ENCODE measurements at places on chromosomes 2 and 18. TPM values are rescaled to one million over a fixed set of nuclear protein-coding genes. Genes with fewer than 3 reads are reported as not detected.

GRCh38 chr18:35387152-35387571, 10.0 kb upstream of the ZNF396 start:
- DNase-seq: no peak

The CYTIP gene
- total RNA-seq: not detected

The CD8B gene
- not detected for total RNA-seq

The CXCR1 gene
- total RNA-seq: not detected

The APCDD1 gene
- 2.4 TPM for total RNA-seq

DNA sequence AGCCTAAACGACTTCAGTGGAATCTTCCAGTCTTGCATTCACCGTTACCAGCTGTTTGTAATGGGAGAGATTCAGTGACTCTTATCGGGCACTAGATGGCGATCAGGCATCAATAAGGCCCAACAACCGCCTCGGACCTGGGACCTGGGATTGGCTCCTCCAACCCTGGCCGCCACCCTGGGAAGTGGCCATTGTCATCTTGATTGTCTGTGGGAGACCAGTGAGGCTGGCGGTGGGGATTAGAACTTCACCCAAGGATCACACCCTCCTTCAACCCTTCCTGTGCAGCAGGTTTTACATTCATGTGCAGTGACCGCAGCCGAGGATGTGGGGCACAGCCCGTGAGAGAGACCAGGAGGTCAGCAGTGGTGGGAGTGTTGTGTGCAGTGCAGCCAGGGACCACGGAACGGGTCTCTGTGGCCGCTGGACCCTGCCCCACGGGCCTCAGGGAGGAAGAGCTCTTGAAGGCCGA, 85.3 kb downstream of the SPP2 start:
- DNase-seq: peak; percentile 55

DNA sequence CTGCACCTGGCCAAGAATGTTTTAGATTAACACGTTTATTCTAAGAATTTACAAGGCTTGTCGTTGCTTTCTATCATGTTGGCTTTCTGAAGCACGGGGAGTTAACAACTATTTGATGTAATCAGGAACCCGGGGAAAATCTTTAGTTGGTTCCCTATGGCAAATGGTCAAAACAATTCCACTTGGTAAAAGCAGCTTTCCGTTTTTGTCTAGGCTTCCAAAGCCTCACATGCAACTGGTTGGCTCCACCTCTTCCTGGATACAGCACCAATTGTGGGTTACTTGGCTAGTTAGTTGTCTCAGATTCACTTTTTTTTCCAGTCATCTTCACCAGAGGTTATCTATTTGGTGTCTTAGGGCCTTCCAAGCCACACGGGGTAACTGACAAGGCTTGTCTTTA, 2.8 kb downstream of the COLEC12 start:
- peak; percentile 44 for DNase-seq

- no peak for DNase-seq
Measured at GRCh38 chr2:14778015-14778414, 145.5 kb downstream of the LRATD1 start.

DNA sequence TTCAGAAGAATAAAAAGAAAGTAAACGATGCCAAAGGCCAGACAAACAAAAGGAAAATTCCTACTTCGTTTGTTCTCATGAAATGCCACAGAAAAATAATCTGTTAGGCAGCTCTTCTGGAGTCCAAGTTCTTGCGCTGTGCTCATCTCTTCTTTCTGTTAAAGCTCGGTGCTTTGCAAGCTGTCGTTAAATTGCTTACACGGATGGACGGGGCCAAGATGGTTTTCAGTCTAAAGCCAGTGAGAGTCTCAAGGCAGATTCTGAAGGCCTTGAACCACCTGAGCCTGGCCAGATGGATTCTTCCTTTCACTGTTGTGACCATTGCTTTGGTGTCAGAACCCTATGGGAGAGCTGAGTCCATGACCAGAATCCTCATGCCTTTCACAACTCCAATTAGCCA, 97.6 kb upstream of the RMDN2 start:
- no peak for DNase-seq

- DNase-seq: no peak
Measured at GRCh38 chr2:38129481-38129880, 53.5 kb upstream of the CYP1B1 start.

DNA sequence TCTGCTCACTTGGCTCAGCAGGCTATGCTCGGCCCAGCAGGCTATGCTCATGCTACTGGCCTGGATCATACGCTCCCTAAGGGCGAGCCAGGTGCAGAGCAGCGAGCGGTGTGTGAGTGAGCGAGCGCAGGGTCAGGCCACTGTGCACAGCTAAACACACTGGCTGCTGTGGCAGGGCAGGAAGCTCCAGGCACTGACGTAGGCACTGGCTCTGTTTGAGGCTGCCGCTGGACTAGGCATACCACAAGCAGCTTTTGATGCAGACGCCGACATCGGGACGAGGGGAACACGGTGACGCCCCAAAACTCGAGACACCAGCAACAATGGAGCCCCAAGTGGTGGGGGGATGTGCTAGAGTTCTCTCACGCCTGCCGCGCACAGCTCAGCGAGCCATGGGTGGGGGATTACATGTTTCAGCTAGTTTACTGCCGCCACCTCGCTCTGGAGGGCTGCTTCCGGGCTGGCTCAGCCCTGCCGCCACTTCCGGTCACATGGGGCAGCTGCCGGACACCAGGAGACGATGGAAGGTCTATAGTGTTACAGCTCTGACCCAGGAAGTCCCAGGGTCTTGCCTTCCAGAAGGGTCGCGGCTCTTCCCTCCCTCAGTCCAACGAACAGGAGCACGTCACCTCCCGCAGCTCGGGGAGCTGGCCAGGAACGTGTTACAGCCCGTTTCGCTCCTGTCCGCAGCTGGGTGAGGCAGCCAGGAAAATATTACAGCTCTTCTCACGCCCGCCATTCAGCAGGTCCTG, 1176.9 kb upstream of the LRRTM1 start:
- DNase-seq: no peak

The TDRD15 gene
- not detected for total RNA-seq

DNA sequence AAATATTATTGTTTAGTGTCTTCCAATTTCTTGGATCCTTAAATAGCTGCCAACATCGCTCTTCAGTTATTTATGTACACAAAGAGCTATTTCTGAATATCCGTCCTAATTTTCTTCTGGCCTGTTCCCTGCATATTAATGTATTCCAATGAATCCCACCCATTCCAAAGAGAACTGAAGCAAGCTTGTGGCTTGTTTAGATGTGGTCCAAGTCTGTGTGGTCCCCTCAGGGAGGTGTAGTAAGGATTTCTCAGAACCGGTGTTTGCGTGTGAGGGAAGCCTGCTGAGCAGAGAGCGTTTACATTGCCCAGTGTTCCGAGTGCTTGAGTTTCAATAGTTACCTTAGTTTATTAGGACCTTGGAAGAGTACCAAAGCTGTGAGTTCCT, 25.1 kb upstream of the IL1R1 start:
- DNase-seq: no peak

- peak; percentile 46 for DNase-seq
Measured at GRCh38 chr18:32920796-32921787, 148.3 kb upstream of the KLHL14 start.

GRCh38 chr2:58991357-58991756, 750.2 kb upstream of the FANCL start:
- no peak for DNase-seq

GRCh38 chr2:44936275-44936674, 5.2 kb upstream of the SIX3 start:
- no peak for DNase-seq

The CD8B2 gene
- not detected for total RNA-seq

DNA sequence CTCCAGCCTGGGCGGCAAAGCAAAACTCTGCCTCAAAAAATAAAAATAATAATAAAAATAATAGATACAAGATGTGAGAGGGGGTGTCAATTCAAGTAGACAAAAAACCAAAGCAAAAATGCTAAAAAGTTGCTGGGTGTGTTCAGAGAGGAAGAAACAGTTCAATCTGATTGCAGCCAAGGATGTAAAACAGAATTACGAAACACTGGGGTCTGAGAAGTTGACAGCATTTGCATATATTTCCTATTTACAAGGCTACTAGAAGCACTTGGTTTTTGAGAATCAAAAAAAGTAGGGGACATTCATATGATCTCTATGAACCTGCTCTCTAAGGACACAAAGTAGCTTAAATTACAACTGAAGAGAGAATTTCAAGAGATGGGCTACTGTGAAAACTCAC, 7.6 kb downstream of the TRIP12 start:
- DNase-seq: no peak

GRCh38 chr2:15783489-15783888, 156.9 kb upstream of the MYCN start:
- DNase-seq: no peak

The ABCB11 gene
- not detected for total RNA-seq

DNA sequence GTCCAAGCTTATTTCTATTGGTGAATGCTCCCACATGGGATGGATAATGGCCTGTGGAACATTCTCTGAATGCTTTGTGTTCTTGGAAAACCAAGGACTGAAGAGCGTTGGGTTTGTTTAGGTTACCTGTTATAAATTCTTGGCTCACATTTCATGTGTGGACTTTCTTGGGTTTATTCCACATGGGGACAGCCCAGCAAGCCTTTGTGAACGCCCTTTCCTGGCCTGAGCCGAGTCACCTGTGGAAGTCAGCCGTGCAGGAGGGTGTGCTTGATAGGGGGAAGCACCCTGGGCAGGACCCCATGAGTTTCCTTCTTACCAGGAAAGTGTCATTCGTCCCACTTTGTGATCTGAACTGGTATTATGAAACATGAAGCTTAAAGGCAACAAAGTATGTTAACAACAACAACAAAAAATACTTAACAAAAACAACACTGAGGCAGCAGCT, 4.1 kb downstream of the RAB31 start:
- DNase-seq: no peak

DNA sequence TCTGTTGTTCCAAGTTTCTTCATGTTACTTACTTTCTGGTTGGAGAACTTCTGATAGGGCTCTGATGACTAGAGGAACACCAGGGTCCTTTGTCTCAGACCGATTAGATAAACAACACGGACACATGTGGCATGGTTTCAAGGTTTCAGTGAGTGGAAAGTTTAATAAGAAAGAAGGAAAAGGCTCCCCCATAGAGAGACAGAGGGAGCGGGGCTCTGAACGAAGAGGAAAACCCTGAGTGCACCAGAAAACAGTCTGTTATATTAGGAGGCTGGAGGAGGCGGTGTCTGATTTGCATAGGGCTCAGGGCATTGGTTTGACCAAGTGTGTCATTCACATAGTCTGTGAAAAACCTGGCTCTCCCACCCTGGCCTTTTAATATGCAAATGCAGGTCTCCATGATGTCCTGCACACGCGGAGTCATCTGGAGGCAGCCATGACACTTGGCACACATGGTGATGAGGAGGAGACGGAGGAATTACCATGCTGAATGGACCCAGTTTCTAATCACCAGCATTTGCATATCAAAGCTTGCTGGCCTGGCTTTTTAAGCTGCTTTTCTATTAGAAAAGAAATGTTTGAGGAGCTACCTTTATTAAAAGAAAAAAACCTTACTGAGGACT, 94.2 kb downstream of the PTPN4 start:
- no peak for DNase-seq

DNA sequence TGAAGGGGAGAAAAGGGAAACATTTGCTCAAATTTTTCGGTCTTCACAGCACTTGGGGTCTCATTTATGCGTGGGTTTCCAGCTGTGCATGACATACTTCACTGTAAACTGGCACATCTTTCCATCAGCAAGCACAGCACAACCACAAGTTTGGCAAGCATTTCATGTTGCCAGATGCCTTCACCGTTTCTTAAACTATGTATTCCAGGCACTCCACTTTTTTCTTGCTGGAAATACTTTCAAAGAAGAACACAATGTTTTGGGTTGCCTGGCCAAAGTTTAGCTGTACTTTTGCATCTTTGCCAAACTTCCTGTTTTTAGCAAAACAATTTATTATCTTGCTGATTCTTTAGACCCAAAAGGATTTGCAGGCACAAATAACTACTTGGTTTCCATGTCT, 194.6 kb upstream of the MEIS1 start:
- DNase-seq: no peak

The LOXHD1 gene
- not detected for total RNA-seq

- peak; percentile 96 for DNase-seq
Measured at GRCh38 chr2:12262681-12263436, 453.9 kb upstream of the TRIB2 start.

The HOXD13 gene
- 5.4 TPM for total RNA-seq

DNA sequence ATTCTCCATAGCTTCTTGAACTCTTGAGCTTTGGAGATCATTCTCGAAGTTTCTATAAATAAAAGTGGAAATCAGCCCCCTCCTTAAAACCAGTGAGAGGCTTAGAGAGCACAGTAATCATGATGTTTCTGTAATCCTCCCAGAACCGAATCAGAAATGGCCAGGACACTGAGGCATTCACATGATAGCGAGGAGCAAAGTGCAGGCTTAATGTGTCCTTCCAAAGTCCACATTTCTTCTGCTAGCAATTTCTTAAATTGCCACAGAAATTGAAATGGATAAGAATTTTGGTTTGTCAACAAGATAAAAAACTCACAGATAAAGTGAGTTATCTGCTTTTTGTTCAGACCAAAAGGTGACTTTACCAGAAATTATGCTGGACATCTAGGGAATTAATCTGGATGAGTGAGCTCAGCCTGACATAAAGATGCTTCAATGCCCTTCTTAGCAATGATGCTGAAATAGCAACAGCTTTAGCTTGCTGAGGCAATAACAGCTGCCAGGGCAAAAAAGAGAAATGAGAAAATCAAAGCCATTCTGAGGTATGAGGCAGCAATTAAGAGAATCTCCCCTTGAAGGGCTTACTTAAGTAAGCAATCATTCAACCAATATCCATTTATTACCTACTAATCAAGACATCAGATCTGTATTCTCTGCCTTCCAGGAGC, 82.4 kb upstream of the PHLPP1 start:
- no peak for DNase-seq

DNA sequence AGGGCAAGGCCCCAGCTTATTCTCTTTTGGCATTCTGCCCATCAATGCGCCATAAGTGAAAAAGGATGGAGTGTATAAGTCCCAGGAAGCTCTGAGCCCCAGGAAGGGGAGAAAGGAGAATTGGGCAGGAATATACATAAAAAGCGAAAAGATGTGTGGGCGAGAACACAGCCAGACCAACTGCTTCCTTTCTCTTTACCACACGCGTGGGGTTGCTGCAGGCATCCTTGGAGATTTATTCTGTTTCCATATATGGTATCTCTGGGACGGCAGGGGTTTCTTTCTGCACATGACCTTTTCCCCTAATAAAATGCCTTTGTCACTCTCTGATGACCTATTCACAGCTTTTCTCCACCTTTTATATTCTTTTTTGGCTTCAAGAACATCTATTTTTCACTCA, 440.5 kb downstream of the NBAS start:
- no peak for DNase-seq

DNA sequence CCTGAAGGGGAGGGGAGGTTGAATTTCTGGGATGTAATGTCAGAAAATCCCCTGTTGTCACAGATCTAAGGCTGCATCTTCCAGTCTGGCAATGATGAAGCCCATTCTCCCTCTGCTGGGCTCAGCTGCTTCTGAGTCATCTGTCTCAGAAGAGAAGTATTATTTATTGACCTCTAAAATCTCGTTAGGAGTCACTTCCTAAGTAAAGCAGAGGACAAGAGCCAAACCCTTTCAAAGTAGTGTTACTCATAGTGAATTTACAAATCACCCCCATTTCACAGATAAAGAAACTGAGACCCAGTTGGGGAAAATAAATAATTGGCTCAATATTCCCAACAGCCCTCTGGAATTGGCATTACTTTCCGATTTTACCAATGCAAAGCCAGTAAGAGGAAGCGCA, 167.3 kb upstream of the SKOR2 start:
- peak; percentile 56 for DNase-seq

The CD226 gene
- 0.10 TPM for total RNA-seq

The UGT1A5 gene
- not detected for total RNA-seq

The NT5C1B gene
- not detected for total RNA-seq

GRCh38 chr2:10880586-10881321, 31.0 kb upstream of the KCNF1 start:
- DNase-seq: no peak

The NRP2 gene
- not detected for total RNA-seq

The CD28 gene
- 0.10 TPM for total RNA-seq

GRCh38 chr2:178331474-178332432, 119.2 kb downstream of the PRKRA start:
- peak; percentile 5 for DNase-seq
